ENCODE measurements at places on chromosomes 5 and 9.

GRCh38 chr9:97368964-97369363 is 42.9 kb upstream of the TDRD7 start:
- DNase-seq = no peak

- DNase-seq = no peak
Observed at GRCh38 chr5:121755266-121755665, 96.4 kb upstream of the FTMT start.

DNA sequence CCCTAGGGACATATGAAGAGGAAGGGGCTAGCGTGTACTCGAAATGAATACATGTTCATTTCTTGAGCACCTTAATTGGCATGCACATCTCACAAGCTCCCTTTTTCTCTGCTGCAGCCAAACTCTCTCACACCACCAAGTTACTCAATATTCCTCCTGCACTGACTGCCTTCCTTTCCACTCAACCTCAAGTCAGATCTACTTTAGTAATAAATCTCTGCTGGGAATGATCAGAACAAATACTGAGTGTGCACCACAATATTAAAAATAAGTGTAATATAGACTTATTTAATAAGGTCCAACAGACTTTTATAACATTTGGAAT is 995.8 kb upstream of the WWC1 start:
- no peak for DNase-seq

DNA sequence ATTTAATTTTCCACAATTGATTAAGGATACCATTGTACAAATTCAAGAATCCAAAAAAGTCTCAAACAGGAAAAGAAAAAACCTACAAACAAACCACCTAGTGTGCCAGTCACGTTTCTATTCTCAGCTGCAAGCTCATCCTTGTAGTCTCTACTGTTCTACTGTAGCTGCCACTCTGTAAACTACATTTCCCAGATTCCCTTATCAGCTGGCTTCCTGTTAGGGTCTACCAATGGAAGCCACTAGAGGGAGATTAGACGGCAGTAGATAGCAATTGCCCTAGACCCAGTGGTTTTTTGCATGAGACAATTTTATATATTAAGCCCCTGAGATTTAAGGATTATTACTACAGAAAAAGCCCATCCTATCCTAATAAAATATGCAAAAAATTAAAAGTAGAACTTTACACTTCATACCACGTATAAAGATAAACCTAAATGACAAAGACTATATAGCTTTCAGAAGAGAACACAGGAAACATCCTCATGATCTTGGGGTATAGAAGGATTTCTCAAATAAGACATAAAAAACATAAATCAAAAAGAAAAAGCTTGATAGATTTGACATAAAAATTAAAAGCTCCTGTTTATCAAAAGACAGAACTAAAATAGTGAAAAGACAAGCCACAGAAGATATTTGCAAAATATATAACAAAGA is 37.4 kb downstream of the P4HA2 start:
- peak; percentile 26 for DNase-seq

DNA sequence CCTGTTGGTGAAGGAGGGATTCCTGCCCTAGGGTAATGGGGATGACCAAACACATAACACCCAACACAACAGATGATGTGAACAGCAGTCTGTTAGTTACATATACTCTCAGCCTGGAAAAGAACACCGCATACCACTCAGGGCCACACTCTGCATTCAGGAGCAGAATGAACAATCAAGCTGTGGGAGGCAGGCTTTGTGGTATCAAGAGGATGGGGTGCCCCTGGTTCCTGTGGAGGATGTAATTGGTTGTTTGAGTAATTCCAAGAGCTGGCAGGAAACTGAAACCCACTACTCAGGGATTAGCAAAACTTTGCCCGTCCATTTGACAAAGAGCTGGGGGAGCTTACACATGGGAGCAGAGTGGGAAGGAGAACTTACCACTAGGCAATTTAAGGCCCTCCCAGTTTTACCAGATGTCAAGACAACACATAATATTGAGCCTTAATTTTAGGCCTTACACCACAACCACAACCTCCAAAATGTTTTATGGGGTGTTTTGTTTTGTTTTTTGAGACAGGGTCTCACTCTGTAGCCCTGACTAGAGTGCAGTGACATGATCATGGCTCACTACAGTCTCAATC is 15.6 kb upstream of the PRKAA1 start:
- no peak for DNase-seq

- no peak for DNase-seq
Observed at GRCh38 chr5:8176101-8176693, 307.2 kb downstream of the MTRR start.

GRCh38 chr5:135887447-135887864 is 8.2 kb downstream of the IL9 start:
- DNase-seq = peak; percentile 82

DNA sequence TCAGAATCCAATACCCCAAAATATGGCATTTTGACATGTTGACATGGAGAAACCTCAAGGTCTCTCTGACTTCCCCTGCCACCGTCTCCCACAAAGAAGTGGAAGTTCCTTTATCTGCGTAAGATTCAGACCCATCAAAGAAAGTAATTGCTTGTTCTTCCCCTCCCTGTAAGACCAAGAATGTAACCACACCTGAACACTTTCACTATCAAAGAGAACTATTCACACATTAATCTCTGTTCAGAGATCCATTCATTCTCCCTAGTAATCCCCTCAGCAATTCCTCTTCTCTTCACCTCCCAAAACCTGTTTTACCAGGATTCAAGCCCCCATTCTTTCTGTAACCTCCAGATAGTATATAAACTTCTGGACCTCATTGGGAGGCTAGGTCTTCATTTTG is 4.1 kb upstream of the SLC1A1 start:
- DNase-seq = no peak

GRCh38 chr9:10104774-10105173 is 508.0 kb downstream of the PTPRD start:
- no peak for DNase-seq

DNA sequence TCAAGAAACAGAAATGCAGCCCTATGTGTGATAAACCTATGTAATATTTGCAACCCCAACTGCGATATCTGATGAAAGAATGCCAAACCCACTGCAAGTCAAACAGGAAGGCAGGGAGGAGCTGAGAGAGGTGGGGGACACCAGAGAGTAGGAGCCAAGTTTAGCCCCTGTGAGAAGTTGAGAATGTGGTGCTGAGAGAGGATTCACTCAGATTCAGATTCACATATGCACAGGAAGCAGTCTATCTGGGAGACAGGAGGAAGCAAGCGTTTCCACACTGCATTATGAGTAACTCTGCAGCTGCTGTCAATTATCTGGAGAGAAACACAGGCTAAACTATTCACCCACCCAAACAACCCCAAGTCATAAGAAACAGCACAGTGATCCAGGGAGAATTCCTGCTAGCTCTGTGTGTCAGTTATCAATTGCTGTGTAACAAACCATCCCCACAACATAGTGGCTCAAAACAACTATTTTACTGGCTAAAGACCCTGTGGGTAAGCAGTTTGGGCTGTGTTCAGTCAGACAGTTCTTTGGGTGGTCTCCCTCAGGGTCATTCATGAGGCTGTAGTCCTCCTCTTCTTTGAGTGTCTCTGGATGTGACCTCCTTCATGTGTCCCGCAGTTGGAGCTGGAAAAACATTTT is 161.9 kb upstream of the RAI14 start:
- no peak for DNase-seq

GRCh38 chr9:78578072-78578471 is 281.1 kb downstream of the PSAT1 start:
- DNase-seq = no peak

GRCh38 chr5:171984748-171985419 is 21.6 kb downstream of the FBXW11 start:
- no peak for DNase-seq

DNA sequence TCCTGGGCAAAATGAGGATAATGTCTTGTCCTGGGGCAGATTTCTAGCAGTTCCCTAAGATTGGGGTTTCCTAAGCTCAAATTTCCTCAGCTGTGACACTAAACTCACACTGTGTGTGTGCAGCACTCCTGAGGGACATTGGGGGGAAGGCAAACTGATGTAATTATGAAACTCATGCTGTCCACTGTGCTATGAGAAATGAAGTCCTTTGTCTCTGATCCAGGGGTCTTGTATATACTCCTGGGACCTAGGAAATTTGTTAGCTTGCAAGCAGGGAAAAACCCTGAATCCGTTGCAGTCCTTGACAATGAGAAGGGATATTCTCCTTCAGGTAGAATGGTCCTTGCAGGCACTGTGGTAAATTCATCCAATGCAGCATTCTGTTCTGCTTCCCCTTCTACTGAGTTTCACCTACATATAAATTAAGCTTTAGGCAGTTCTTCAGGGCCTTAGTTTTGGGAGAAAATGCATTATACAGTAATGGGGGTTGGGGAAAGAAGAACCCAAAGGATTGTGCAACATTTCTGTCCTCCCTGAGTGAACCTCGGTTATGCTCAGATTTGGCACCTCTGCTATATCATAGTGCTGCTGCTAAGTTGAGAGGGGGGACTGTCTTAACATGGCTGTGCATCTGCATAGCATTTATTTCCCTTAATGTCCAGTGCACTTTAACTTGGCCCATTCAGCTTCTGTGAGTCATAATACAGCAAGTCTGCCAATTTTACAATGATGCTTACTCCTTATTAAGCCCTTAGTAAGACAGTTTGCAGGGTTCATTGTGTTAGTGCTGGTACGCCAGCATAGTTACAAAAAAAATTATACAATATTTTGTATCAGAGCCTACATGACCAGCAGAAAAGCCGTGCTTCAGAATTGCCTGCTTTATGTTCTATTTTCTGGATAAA is 80.2 kb downstream of the PJA2 start:
- DNase-seq = no peak

- no peak for DNase-seq
Observed at GRCh38 chr5:95520206-95520605, 34.6 kb downstream of the SKIC3 start.

DNA sequence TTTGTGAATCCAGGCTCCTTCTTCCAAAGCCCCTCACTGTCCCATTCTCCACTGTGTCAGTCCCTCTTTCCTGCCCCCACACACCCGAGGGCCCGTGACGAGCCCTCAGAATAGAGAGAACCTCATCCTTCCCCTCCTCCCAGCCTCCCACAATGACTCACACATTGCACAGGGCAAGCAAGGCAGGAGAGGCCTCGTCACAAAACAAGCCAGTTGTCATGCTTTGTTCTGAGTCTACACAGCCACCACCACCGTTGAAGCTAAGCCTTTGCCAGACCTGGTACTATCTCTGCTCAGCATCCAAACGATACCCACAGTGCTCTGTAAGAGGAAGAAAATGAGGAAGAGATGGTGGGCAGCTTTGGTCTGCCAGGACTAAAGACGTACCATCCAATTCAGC is 142.2 kb upstream of the ZNF366 start:
- no peak for DNase-seq

- DNase-seq = no peak
Observed at GRCh38 chr9:89440548-89440947, 57.4 kb downstream of the SEMA4D start.

GRCh38 chr5:33180900-33181299 is 259.9 kb upstream of the TARS1 start:
- DNase-seq = no peak

- DNase-seq = no peak
Observed at GRCh38 chr9:33649463-33649862, 125.4 kb downstream of the ANKRD18B start.

DNA sequence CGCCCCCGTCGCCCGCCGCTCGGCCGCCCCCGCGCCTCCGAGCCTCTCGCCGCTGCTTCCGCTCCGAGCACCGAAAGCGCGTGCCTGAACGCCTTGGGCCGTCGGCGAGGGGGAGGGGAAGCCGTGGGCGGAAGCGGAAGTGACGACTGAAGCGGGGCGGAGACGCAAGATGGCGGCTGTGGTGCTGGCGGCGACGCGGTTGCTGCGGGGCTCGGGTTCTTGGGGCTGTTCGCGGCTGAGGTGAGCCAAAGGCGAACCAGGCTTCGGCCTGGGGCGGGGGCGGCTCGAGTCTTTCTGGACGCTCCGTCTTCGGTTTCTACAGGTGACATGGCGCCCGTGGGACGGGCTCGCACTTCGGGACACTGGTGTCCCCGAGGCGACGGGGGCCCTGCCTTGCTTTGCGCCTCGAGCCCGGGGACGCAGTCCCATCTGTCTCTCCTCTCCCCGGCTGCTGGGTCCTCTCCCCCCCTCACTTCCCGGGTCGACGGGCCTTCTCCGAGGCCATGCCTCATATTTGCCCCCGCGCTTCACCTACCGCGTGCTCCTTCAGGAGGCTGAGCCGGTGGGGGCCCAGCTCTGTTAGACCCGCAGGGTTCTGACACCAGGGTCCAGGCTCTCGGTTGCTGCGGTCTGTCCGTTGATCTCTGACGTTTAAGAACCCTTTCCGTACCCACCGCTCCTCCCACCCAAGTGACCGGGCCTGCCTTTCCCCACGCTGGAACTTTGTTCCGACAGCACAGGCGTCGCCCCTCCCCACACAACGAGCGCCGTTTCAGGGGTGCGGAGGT is at the start of the genes ENTR1 and PMPCA:
ENTR1 (minus strand) TSS at position 115 of the 788 bp plus-strand sequence. CDS start 217 bp downstream, outside the sequence.
PMPCA (plus strand) TSS at position 159 of the 788 bp plus-strand sequence; CDS start at position 170, 11 bp downstream.
- peak; percentile 99 for DNase-seq

DNA sequence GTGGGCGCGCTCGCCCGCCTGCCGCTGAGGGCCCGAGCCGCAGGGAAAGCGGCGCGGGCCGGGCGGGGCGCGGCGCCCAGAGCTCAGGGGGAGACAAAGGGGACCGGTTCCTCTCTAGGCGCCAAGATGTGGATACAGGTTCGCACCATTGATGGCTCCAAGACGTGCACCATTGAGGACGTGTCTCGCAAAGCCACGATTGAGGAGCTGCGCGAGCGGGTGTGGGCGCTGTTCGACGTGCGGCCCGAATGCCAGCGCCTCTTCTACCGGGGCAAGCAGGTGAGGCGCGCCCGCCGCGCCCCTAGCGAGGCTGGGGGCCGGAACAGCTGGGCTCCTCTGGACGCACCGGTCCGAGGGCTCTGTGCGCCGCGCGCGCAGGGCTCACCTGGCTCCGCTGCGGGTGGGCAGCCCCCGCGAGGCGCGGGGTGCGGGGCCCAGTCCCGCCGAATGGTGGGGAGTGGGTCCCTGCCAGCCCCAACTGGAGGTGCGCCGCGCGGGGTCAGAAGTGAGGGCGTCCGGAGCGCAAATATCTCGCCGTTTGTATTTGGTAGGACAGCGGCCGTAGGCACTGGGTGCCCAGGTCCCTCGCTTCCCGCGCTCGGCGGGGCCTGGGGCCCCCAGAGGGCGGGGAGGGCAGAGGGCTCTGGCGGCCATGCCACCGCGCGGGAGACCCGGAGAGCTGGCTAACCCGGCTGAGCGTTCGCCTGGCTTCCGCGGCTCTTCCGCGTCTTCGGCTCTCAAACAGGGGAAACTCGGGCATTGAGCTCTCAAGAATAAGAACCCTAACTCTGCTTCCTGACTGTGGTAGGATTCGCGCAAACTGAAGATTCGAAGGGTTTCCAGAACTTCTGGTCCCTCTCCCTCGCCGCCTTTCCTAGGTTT is 607 bp downstream of the UHRF2 start:
- DNase-seq = no peak

DNA sequence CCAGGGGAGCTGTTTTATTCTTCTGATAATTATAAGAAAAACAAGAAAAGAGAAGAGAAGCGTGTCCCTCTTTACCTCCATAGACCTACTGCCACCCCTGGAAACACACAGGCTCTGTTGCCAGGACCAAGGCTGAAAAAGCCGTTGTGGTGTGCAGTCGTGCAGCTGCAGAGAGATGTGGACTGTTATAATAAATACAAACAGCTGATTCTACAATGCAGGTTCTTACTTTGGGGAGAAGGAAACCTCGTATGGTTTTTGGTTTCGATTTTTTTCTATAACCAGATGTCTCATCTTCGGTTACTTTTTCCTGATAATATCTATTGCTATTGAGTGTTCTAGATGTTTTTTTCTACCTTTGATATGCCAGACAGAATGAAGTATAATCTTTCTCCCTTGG is 28.1 kb downstream of the FYB1 start:
- no peak for DNase-seq

Data from activated CD8-positive, alpha-beta memory T cell treated with anti-CD3 and anti-CD28 coated beads for 24 hours (primary cell).